ENCODE measurements at places on chromosomes 2 and 18. TPM values are rescaled to one million over a fixed set of nuclear protein-coding genes. Genes with fewer than 3 reads are reported as not detected.

DNA sequence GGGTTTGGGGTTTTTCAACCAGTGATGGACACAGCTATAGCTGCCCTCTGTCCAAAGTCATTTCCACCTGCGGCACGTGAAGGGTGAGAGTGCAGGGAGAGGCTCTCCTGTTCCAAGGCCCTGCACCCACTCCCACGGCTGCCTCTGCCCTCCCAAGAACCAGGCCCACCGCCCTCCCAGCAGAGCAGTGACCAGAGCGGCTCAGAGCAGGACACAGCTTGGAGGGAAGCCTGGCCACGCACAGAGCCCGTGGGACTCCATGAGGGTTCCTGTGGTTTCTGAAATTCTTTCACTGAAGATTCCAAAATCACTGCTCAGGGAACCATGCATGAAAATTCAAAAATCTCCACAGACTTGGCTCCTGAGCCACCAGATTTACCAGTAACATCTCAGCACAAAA is 67.3 kb upstream of the SALL3 start:
- H3K4me3 ChIP-seq, result no peak overlapping the region
- no peaks in the 10 kb centered on the region for H3K4me1 ChIP-seq
- no peak for DNase-seq
- no peaks in the 10 kb centered on the region for H3K36me3 ChIP-seq
- H3K27ac ChIP-seq, result no peak overlapping the region
- H3K27me3 ChIP-seq, result peaks cover 5% of the 10 kb centered on the region

DNA sequence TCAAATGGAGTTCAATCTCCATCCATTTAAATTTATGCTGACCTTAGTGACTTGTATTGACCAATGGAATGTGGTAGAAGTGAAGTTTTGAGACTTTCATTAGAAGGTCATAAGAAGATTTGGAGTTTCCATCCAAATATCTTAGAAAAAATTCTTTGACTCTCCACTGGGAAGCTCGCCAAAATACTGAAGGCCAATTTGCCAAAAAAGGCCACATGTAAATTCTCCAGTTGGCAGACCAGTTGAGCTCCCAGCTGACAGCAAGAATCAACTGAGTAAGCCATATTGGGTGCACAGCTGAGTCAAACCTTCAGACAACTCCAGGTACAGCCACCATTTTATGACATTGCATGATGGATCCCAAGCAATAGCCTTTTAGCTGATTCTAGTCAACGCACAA is 228.3 kb upstream of the SETBP1 start:
- H3K27ac ChIP-seq, result no peak overlapping the region
- H3K4me1 ChIP-seq, result no peaks in the 10 kb centered on the region
- peak; percentile 50 for DNase-seq
- no peaks in the 10 kb centered on the region for H3K36me3 ChIP-seq

GRCh38 chr18:7784171-7784570 is 217.1 kb downstream of the PTPRM start:
- DNase-seq, result no peak
- H3K4me3 ChIP-seq, result no peak overlapping the region
- no peaks in the 10 kb centered on the region for H3K36me3 ChIP-seq
- H3K27ac ChIP-seq, result no peak overlapping the region
- H3K4me1 ChIP-seq, result no peaks in the 10 kb centered on the region

- H3K4me1 ChIP-seq, result no peaks in the 10 kb centered on the region
- DNase-seq, result no peak
- H3K4me3 ChIP-seq, result no peak overlapping the region
Observed at GRCh38 chr18:26634631-26635030, 86.3 kb upstream of the KCTD1 start.

- H3K36me3 ChIP-seq, result peaks cover 4% of the 10 kb centered on the region
- no peak overlapping the region for H3K27ac ChIP-seq
- no peak overlapping the region for H3K4me3 ChIP-seq
- H3K4me1 ChIP-seq, result no peaks in the 10 kb centered on the region
- DNase-seq, result no peak
Observed at GRCh38 chr2:190311893-190312634, 7.6 kb downstream of the HIBCH start.

Gene WDR35
- total RNA-seq, result 10.6 TPM
